T-helper 17 cell (primary cell): ENCODE measurements at places on chromosomes 1 and 21.

DNA sequence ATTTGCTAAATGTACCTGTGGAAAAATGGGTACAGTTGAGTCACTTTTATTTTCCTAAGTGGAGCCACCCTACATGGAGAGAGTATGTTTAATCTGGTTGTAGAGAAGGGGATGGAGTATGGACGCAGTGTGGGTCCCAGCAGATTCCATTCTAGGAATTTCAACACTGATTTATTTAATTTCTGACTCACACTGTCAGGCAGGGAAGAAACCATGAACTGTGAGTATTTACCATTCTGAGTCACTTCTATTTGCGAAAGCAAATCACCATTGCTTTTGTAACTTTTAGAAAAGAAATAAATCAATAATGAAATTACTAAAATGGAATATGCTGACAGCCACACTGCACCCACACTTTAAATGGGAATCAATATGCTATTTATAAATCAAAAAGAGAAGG, 339.0 kb downstream of the DSCAM start:
- DNase-seq: no peak

DNA sequence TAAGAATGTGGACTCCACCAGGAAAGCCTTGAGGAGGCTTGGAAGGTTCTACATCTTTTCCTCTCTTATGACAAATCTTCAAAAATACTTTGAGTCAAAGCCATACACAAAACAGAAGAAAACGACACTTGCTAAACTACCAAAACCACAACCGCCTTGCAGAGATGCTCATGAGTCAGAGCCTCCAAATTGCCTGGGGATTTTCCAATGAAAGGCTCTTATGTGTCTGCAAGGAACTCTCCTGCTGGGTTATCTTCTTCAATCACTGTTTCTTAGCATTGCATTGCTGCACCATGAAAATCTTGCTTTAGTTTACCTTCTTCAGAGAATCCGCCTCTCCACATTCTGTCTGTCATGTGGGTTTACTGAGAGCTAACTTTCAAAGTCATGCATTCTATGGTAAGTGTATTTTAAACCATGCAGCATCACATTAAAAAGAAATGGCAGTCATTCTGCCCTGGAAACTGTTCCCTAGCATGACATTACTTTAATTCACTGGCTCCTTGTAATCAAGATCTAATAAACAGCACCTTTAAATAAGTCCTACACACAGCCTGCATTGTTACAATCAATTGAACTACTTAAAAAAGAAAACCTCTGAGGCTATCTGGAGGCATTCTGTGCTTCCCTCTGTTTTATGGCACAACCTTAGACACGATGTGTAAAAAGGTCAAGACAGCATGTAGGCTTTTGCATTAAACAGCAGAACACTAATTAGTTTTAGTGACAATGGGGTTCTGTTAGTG, 210.0 kb upstream of the FOXD3 start:
- DNase-seq: no peak

DNA sequence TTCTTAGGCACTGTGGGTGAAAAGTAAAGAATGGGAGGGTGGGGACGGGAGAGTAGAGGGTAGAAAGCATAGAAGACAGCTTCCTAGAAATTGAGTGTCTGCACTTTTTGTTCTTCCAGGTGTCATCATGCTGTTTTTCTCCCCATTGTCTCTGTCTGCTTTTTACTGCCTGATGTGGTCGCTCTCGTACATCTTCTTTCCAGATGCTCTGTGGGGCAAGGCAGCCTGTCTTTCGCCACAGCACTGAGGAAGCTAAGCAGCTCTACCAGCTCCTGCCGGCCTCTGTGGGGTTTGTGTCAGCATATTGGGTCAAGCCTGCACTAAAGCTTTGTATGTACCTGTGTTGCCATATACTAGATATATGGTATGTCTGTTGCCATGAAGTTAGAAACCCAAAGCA, 13.2 kb downstream of the TMEM269 start:
- DNase-seq: no peak

GRCh38 chr1:89068291-89068690, 3.3 kb upstream of the GBP1 start:
- no peak for DNase-seq

- DNase-seq: no peak
Observed at GRCh38 chr21:46320331-46320801, 3.3 kb downstream of the C21orf58 start.

- DNase-seq: no peak
Observed at GRCh38 chr1:2036287-2036686, 13.9 kb upstream of the PRKCZ start.

GRCh38 chr1:10541286-10541685, 66.5 kb downstream of the PEX14 start:
- no peak for DNase-seq
